ENCODE measurements at places on chromosomes 16 and 17. TPM values are rescaled to one million over a fixed set of nuclear protein-coding genes. Genes with fewer than 3 reads are reported as not detected.

DNA sequence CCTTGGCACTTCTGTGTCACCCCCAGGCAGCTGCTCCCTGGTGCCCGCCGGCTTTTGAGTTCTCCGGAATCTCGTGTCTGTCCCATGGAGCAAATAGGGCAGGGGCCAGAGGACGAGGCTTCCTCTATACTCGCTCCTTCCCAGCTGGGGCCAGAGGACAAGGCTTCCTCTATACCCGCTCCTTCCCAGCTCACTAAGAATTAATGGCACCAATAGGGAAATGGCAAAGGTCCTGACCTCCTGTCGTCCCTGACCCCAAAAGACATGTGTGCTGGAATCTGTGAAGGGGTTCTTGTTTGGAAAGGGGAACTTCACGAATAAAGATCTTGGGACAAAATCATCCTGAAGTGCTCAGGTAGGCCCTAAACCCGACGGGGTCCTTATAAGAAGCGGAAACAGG lies 7.6 kb downstream of the SGSH start:
- DNase-seq = no peak

DNA sequence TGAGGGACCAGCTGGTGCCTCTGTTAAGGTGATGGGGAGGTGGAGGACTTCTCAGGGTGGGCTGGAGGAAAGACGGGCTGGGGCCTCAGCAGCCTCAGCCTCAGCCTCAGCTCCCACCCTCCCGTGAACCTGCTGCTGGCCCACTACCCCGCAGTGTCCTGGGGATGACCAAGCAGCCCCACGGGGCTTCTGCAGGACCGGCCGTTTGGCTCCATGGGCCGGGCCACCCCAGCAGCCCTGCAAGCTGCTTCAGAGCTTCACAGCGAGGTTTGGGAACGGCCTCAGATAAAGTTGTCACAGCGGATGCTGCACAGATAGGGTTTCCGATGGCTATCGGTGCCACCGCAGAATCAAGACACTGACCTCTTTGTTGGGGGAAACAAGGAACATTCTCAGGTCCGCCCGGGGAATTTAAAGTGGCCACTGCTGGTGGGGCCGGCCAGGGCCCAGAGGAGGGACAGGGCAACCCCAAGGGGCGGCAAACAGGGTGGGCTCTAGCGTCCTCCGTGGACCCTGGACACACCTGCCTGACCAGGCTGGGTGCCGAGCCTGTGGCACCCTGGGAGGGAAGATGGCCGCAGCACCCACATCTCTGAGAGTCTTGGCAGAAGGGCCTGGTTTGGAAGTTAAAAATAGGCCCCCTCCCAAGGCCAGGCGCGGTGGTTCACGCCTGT lies 47.8 kb upstream of the ZC3H18 start:
- no peak for DNase-seq

COG1 gene
- 18.0 TPM for total RNA-seq

PVALEF gene
- total RNA-seq = not detected

Data from dermis blood vessel endothelial cell (primary cell).